ENCODE measurements at places on chromosomes 12 and 14.

DNA sequence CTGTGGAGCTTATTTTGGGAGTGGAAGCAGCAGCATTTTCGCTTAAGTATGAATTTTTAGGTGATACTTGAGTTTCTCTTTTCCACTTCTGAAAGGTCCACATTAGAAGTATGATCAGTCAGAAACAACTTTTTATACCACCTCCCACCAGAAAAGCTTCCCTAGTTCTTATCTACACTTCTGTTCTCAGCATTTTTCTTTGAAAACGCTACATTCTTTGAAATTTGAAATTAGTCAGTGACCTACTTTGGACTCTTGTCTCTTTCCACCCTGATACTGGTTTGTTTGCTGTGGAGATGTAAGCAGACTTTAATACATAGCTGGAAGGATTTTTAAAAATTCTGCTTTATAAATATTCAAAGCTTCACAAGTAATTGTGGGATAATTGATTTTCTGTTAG is 22.2 kb downstream of the PCBP2 start:
- no peak for DNase-seq

DNA sequence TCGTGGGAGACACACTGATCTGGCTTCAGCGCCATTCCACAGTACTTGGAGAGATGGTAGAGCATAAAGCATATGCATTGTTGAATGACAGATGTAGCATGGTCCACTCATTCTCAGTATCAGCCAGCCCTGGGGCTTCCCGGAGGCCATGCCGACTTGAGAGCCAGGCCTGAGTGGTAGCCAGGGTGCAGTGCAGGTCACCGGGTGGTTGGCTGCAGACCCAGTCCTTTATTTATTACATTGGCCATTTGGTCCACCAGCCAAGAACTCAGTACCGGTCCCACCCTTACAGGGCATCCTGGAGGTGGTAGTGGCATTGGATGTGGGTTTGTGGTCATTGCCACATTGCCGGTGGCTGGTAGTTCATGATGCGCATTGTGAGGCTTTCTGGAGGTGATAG is 121.6 kb upstream of the RTL1 start:
- no peak for DNase-seq

DNA sequence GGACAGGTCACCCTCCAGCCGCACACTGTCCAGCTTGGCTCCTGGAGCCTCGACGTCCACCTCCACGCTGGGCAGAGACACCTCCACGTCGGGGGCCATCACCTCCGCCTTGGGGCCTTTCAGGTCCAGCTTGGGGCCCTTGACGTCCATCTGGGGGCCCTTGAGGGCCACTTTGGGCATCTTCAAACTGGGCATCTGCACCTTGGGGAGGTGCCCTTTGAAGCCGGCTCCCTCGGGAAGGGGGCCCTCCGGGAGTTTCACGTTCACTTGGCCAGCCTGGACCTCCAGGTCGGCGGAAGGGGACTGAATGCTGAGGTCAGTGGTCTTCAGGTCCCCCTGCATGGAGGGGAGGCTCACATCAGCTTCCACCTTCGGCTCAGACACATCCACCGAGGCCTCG is 25.3 kb downstream of the PLD4 start:
- no peak for DNase-seq

DNA sequence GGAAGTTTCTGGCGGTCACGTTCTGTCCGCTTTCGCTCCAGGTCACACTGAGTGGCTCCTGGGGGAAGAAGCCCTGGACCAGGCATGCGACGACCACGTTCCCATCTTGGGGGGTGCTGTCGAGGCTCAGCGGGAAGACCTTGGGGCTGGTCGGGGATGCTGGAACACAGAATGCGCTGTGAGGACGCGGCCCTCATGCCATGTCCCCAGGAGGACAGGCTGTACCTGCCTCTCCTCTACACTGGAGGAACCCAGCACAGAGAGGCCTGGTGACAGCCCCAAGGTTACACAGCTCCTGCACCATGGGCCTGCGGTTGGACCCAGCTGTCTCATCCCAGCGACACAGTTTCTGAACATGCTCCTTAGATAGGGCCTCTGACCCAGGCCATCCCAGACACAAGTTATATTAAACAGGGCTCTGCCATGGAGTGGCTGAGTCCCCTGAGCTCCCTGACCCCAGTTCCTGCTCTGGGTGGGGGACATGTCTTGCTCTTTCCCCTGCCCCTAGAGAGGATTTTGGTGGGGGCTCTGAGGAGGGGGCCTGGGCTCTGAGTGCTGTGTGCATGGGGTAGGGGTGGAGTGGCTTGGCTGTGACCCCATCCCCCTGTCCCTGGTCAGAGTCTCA is 62.0 kb downstream of the TMEM121 start:
- no peak for DNase-seq

DNA sequence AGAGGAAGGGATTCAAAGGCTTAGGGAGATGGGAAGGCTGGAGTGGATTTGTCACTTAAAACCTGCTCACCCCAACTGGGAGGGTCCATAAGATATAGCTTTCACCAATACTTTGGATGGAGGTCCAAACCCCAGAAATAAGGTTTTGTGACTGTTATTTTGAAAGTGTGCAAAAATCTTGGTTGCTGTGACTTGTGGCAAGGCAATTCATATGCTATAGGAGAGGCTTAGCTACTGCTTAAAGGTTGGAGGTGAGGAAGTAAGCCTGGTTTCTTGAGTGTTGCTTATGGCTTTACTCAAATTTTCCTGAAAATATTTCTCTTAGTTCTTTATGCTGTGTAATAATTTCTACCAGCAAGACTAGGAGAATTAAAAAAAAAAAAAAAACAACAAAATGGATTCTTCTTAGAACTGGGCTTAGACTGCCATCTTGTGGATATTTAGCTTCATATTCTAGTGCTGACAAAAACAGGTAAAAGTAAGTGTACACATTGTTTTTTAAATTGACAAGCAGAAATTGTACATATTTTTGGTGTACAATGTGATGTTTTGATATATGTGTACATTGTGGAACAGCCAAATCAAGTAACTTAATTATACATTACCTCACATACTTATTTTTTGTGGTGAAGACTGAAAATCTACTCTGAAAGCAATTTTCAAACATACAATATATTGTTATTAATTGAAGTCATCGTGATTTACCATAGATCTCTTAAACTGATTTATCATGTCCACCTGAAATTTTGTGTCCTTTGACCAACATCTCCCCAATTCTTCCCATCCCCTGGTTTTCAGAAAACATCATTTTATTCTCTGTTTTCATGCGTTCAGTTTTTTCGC is 23.0 kb downstream of the PDE6H start:
- no peak for DNase-seq

DNA sequence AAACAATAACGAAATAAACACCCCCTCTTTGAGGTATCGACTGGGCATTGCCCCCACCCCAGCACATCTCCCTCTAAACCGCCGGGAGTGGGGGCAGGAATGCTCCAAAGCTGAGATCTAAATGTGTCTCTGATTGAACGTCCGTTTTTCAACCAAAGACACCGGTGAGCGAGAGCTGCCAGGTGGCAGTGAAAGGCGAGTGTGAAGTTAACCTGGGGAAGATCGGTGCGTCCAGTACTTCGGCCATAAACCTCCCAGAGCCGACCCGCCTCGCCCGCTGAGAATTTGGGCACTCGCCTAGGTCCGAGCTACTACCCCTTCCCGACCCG is 625 bp downstream of the ANGEL1 start:
- DNase-seq: no peak

GRCh38 chr12:80714055-80714454 is 2.7 kb upstream of the MYF5 start:
- DNase-seq: no peak

- no peak for DNase-seq
These were observed 703.6 kb upstream of the FLRT2 start for GRCh38 chr14:84826294-84826693.

Data from natural killer cell (primary cell).